CD4-positive, alpha-beta memory T cell (primary cell): ENCODE measurements at places on chromosomes 12 and 14.

- DNase-seq, result no peak
These were observed 268 bp downstream of the NDUFB1 start for GRCh38 chr14:92121207-92121669.

DNA sequence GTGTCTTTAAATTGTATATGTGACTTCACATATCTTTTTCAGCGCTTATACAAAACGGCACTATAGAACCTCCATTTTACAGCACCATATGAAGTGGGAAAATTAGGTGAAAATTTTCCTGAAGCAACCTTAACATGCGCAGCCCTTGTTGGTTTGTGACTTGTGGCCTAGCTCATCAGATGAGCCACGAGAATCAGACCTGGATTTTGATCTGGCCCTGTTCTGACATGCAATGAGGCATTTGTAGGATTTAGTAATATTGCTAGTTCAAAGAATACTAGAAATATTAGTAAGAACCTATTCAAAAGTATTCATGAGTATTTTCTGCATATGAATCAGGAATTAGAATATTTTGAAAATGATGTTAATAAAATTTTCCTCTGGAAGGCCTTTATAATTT, 2.9 kb downstream of the CDKN1B start:
- DNase-seq, result no peak

GRCh38 chr14:101960225-101960624, 4.1 kb upstream of the DYNC1H1 start:
- peak; percentile 29 for DNase-seq

GRCh38 chr12:101969-102878, 35.7 kb downstream of the IQSEC3 start:
- DNase-seq, result no peak

- DNase-seq, result no peak
These were observed 60.6 kb upstream of the GTF2A1 start for GRCh38 chr14:81281332-81281731.

DNA sequence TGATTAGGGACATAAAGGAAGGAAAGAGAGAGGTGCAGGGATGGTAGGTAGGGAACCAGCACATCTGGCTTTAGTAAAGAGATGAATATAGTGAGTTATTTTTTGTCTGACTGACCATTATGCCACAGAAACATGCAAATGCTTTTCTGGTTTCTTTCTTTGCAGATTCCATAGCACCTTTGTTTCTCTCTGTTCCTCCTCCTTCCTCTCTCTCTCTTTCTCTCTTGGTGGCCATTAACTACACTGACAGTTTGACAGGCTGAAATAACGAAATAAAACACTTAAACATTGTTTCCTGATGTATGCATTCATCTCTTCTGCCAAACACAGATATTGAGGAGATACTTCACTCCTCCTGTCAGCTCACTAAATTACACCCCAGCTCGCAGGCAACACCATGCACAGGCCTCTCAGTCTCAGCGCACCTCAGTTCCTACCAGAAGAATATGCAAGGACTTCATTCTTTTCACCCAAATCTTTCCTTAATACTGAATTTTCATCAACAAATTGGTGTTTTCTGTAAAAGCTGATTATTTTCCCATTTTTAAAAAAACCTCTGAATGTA, 406.9 kb upstream of the SOX5 start:
- DNase-seq, result no peak

- DNase-seq, result no peak
These were observed 1046.1 kb downstream of the SLC6A15 start for GRCh38 chr12:83866477-83866876.

GRCh38 chr12:50201987-50202521, 34.9 kb upstream of the CERS5 start:
- no peak for DNase-seq

GRCh38 chr12:113236539-113237399, 15.5 kb downstream of the TPCN1 start:
- no peak for DNase-seq

GRCh38 chr12:117212563-117213190, 22.4 kb upstream of the FBXO21 start:
- DNase-seq, result peak; percentile 48

GRCh38 chr14:60723116-60723906, 840 bp downstream of the SIX4 start:
- DNase-seq, result peak; percentile 16

DNA sequence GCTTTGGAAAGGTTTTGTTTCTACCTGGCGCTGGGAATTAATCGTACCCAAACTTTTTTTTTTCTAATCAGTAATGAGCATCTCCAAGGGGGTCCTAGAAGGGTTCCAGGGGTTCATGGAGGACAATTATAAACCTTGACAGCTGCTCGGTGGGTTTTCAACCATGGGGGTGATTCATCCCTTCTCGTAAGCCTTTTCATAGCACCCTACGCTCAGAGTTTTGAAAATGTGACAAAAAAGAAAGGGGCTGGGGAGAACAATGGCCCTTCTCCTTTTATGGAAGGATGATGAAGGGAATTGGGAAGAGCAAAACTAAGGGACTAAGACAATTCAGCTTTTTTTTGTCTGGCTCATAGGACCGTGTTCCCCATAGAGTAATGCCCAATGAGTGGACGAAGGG, 196.7 kb downstream of the ZFP36L1 start:
- no peak for DNase-seq

GRCh38 chr14:96783043-96783914, 13.9 kb upstream of the VRK1 start:
- no peak for DNase-seq

- no peak for DNase-seq
These were observed 117.7 kb downstream of the GPR135 start for GRCh38 chr14:59347511-59347900.

GRCh38 chr12:4278329-4279197, 5.0 kb downstream of the CCND2 start:
- DNase-seq, result no peak

GRCh38 chr12:1847411-1847810, 27.0 kb downstream of the LRTM2 start:
- no peak for DNase-seq

- no peak for DNase-seq
These were observed 62.1 kb upstream of the GALNT9 start for GRCh38 chr12:132391326-132392041.

DNA sequence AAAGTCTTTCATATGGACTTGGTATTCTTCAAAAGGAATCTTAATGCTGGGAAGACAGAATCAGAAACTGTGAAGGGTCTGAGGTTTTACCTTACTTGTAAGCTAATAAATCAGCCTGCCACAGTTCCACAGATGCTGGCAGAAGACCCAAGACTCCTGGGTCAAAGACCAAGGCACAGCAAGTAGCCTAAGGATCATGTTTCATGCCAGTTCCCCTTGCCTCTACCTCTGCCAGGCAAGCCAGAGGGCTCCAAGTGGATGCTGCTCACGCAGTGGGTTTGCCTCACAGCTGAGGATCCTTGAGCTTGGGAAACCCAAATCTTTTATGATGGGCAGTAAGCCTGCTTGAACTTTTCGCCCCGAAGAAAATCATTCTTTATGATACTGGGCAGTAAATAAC, 15.2 kb upstream of the RXYLT1 start:
- DNase-seq, result no peak

GRCh38 chr14:58915646-58916045, 272.8 kb upstream of the DAAM1 start:
- DNase-seq, result no peak

DNA sequence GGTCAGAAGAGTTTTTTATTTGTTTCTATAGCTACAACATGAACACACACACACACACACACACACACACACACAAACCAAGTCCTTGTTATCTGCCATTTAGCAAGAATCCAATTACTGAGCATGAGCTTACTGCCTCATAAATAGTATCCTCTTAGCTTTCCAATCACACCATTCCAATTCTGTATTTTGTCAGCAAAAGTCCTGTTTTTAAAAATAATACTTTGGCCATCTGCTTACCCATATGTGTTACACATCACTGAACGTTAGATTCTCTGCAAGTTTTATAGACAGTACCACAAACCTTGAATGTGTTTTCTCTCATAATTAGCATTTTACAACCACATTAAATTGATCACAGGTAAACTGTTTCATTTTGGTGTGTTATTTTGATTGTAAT, 1905.4 kb upstream of the FLRT2 start:
- DNase-seq, result no peak

- no peak for DNase-seq
These were observed 79.1 kb upstream of the PTGDR start for GRCh38 chr14:52188381-52188780.

- DNase-seq, result no peak
These were observed 805 bp upstream of the CRACR2A start for GRCh38 chr12:3753544-3754284.

DNA sequence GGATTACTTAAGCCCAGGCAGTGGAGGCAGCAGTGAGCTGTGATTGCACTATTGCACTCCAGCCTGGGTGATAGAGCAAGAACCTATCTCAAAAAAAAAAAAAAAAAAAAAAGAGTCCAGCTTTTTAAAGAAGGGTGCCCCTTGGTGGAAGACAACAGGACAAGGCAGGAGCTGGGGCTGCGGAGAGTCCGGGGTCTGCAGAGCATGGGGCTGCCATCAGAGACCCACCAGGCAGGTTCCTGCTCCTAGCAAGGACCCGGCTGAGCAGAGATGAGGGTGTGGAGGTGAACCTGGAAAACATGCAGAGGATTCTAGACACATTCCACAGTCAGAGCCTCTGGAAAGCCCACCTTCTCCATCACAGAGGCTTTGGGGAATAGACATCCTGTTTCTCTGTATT, 21.0 kb upstream of the CIPC start:
- no peak for DNase-seq

GRCh38 chr12:52236386-52237050, 3.5 kb downstream of the KRT7 start:
- DNase-seq, result no peak

DNA sequence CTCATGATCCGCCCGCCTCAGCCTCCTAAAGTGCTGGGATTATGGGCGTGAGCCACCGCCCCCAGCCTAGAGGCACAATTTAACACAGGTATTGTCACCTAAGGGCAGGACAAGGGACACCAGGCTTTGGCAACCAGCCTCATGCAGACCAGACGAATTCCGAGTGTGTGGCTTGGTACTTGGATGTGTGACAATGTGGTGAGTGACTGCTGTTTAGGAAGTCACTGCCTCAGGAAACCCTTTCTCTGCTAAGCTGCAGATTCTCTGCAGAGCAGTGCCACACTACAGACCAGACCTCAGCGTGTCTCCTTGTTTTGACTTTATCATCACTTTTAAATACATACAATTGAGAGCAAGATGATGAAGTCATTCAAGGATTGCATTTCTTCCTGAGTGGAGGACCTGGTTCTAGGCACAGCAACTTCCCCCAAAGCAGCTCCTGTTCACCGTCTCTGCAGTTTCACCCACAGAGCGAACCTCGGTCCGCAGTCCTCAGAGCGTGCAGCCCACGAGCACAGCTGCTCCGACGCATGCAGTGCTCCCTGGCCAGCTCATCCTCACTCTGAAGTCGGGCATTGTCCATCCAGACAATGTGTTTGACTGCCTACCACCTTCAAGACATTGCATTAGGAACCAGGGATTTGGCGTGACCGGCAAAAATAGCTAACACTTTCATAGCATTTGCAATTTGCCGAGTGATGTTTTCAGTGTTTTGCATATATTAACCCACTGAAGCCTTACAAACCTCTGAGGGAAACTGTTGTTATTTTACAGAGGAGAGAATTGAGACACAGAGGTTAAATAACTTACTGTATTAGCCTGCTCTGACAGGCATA, 235.2 kb downstream of the CHST11 start:
- no peak for DNase-seq

DNA sequence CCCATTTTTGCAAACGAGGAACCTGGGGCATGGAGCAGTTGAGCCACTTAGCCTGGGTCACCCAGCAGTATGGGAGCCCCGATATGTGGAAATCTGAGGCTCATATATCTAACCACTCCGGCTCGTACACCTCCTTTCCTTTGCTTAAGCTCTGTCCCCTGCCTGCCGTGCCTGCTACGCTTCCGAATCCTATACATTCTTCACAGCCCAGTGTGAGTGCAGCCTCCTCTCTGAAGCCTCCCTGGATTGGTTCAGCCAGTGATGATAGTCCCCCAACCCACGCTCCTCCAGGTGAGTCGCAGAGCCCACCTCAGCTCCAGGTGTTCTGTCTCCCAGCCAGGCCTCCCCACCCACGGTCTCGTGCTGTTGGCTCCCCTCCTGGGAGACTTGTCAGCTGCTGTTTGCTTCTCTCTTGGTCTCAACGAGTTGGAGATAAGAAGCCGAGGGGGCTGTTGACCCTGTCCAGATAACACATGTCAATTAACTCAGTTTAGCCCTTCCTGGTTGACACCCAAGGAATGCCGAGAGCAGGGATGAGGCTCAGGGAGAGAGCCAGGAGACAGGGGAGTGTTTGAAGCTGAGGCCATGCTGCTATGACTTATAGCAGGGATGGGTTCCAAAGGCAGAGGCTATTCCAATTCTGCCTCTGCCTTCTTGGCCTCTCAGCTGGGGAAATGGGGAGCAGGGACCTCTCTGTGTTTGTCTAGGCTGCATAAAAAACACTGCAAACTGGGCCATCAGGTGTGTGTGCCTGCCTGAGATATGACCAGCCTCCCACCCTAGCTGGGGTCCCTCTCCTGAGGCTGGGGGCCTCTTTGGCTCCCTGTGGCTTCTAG, 19.0 kb downstream of the SDSL start:
- no peak for DNase-seq

DNA sequence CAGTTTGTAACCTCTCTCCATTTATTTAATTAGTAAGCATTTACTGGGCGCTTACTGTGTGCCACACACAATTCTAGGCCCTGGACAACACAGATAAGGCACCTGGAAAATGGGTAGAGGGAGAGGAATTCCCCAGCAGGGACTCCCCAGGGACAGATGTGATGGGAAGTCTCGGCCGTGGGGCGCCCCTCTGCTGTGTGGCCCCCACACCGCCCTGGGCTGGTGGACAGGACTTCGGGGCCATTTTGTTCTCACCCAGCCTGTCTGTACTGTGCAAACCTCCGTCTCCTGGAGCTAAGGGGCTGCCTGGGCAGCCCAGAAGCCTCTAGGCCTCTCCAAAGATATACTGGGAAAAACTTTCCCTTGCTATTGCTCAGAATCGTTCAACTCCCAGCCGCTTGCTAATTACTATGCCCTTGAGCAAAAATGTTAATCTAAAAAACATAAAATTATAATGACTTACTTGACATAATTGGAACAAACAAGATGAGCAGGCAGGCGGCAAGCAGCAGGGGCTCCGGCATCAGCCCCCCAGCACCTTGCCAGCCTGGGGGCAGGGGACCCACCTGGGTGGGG, 64.4 kb upstream of the NCOR2 start:
- no peak for DNase-seq

- no peak for DNase-seq
These were observed 26.5 kb upstream of the TTC7B start for GRCh38 chr14:90842726-90843125.

- DNase-seq, result no peak
These were observed 402.6 kb downstream of the FUT8 start for GRCh38 chr14:65815127-65815526.

- DNase-seq, result no peak
These were observed 64.4 kb downstream of the SERPINA3 start for GRCh38 chr14:94676495-94677185.

- DNase-seq, result no peak
These were observed 28.8 kb downstream of the GDF11 start for GRCh38 chr12:55771736-55772135.

GRCh38 chr12:67788118-67788517, 139.6 kb downstream of the DYRK2 start:
- DNase-seq, result no peak

GRCh38 chr14:68043752-68044151, 224.2 kb downstream of the RAD51B start:
- DNase-seq, result no peak
